ENCODE measurements at places on chromosomes 6 and 20.

DNA sequence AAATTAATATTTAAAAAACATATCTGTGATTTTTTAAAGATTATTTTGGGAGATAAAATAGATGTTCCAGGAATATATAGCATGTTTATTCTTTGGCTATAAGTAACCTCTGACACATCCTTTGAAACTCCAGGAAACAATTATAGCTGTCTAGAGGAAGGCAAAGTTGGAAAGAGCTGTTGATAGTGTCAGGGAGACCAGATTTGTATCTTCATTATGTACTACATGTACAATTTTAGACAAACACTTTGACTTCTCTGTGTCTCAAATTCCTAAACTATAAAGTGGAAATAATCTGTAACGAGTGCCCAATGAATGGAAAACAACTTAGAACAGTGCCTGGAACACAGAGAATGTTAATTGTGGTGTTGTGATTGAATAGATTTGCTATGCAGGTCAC, 25.6 kb upstream of the ADGRG6 start:
- no peak for DNase-seq

DNA sequence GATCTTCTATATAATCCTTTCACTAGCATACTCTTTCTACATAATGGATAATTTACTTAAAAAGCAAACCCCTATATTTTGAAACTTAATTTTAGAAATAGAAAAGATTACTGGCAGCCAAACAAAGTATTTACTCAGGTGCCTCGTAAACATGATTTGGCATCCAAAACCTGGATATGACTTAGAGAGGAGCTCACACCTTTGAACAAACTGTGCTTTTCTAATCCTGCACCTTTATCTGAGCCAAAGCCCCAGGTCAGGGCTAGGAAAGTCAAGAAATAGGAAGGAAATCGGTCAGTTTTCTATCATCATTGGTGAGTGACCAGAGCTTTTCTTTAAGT, 170.9 kb downstream of the PHF3 start:
- no peak for DNase-seq

DNA sequence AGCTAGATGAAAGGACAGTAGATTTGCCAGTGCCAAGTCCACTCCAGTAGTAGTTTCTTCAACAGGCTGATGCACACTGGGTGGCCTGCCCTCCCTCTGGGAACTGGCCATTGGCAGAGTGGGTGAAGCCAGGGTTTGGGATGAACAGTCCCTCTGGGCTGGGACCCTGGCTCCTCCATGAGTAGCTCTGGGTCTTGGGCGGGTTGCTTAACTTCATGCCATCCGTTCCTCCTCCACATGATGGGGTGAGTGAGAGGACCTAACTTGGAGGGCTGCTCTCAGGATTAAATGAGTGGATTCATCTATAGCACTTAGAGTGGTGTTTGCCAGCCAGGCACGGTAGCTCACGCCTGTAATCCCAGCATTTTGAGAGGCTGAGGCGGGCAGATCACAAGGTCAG, 47.2 kb downstream of the PLAGL2 start:
- DNase-seq = no peak

- no peak for DNase-seq
Measured at GRCh38 chr6:16078064-16078463, 50.8 kb upstream of the MYLIP start.

GRCh38 chr6:104050455-104050854, 809.3 kb downstream of the HACE1 start:
- no peak for DNase-seq
